ENCODE measurements at places on chromosomes 2 and 18. TPM values are rescaled to one million over a fixed set of nuclear protein-coding genes. Genes with fewer than 3 reads are reported as not detected.

Gene RAB31
- total RNA-seq = 20.3 TPM

Gene CPO
- not detected for total RNA-seq

Gene CNDP1
- total RNA-seq = 0.36 TPM

Gene INPP5D
- 4.9 TPM for total RNA-seq

Gene ANKRD36B
- total RNA-seq = 278 TPM

Gene UGT1A9
- not detected for total RNA-seq

Gene PRKAG3
- not detected for total RNA-seq

Gene DTNA
- total RNA-seq = 86.1 TPM

Gene ZNG1B
- 39.5 TPM for total RNA-seq

Gene TMEM163
- total RNA-seq = 10.2 TPM

Gene CRYBA2
- total RNA-seq = not detected

Gene IL37
- not detected for total RNA-seq

Gene IL36A
- total RNA-seq = not detected

Gene SCYGR4
- not detected for total RNA-seq

Gene VIT
- 3.4 TPM for total RNA-seq

Gene OTOS
- 1.4 TPM for total RNA-seq

Gene ARL4C
- 17.5 TPM for total RNA-seq

Gene SULT1C4
- 20.7 TPM for total RNA-seq

Gene MFSD2B
- 0.64 TPM for total RNA-seq

Gene IL1RN
- total RNA-seq = not detected

Gene CAPN14
- total RNA-seq = 2.8 TPM

Gene AOX1
- 2.8 TPM for total RNA-seq

Gene KCNG3
- 0.27 TPM for total RNA-seq

Gene ALK
- total RNA-seq = 6.4 TPM

Gene C1QL2
- total RNA-seq = 0.27 TPM

Gene IL36B
- total RNA-seq = not detected

Gene EFHD1
- 1.00 TPM for total RNA-seq

Gene IL1F10
- total RNA-seq = not detected

Gene TLX2
- not detected for total RNA-seq

Gene SAG
- total RNA-seq = not detected

Gene COL4A3
- 5.4 TPM for total RNA-seq

Gene SLC4A5
- 5.9 TPM for total RNA-seq

Gene NMS
- not detected for total RNA-seq

Gene FHOD3
- 38.0 TPM for total RNA-seq

Gene SLC14A1
- 3.7 TPM for total RNA-seq

Gene DOCK10
- total RNA-seq = 53.0 TPM
